T follicular helper cell (primary cell): ENCODE measurements at places on chromosomes 3 and 15.

DNA sequence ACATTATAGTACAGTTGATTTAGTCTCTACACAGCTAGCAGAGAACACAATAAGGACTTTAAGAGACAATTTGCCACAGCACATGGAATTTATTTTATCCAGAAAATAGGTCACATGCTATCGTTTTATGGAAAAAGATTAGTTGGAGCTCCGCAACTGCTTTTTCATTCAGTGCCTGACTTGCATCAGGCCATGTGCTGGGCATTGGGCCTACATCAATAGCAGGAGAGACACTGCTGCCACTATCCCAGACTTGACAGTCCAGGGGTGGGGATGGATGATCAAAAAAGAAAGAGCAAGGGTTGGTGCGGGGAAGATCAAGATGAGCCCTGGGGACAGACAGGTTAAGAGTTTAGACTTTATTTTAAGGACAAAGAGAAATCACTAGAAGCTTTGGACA lies 75.2 kb upstream of the C3orf80 start:
- no peak for DNase-seq

- no peak for DNase-seq
Measured at GRCh38 chr3:52025453-52025852, 29.8 kb upstream of the RPL29 start.

DNA sequence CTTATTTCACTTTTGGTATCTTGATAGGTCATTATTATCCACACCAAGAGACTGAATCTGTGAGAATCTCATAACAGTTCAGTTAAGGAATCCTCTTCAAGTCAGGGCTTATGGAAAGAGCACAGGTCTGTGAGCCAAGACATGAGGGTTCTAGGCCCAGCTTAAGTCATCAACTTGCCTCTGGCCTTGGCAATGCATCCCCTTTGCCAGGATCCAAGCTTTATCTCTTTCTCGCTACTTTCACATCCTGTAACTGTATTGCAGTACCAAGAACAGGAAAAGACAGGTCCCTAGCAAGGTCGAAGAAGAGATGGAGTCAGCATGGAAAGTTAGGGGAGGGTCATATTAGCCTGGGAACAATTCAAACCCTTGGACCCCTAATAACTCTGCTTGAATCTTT lies 13.5 kb upstream of the APOD start:
- no peak for DNase-seq

DNA sequence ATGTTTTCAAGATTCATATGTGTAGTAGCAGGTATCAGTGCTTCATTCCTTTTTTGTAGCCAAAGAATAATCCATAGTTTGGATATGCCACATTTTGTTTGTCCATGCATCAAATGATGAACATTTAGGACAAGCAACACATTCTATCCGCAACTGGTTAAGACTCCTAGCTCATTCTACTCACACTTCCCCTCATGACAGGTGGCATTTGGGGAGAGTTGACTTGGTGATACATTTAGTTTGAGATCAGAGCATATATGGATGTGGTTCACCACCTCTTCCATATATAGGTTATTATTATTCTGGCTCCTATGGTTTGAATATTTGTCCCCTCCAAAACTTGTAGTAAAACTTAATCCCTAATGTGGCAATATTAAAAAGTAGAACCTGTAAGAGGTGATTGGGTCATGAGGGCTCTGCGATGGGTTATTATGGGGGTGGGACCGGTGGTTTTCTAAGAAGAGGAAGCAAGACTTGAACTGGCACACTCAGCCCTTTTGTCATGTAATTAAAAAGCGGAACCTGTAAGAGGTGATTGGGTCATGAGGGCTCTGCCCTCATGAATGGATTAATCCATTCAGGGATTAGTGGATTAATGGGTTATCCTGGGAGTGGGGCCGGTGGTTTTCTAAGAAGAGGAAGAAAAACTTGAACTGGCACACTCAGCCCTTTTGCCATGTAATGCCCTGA lies 75.3 kb upstream of the HRH1 start:
- no peak for DNase-seq

GRCh38 chr3:111669926-111670630 lies 74.9 kb upstream of the ZBED2 start:
- DNase-seq: no peak

DNA sequence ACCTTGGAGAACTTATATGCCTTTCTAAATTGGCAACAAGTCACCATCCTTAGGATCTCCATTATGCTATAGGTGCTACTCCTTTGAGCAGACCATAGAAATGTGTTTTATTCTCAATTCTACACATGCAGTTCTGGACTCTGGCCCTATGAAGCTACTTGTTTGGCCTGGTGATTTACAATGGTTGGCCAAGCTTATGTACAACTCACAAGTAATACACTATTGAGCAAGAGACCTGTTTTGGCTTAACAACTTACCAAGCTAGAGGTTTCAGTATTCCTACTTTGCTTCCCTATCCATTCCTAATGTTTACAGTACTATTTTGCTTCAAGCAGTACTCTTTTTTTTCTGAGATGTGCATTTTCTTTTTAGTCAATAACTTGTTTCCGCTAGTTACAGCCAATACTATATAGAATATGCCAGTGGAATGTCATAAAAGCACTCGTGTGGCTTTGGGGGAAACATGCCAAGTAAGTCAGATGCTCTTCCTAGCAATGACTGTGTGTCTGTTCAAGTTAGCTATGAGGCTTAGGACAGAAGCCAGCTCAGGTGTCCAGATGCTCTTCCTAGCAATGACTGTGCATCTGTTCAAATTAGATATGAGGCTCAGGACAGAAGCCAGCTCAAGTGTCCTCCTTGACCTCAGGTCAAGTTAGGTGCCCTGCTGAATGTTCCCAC lies 174.9 kb upstream of the SEMA6D start:
- no peak for DNase-seq

DNA sequence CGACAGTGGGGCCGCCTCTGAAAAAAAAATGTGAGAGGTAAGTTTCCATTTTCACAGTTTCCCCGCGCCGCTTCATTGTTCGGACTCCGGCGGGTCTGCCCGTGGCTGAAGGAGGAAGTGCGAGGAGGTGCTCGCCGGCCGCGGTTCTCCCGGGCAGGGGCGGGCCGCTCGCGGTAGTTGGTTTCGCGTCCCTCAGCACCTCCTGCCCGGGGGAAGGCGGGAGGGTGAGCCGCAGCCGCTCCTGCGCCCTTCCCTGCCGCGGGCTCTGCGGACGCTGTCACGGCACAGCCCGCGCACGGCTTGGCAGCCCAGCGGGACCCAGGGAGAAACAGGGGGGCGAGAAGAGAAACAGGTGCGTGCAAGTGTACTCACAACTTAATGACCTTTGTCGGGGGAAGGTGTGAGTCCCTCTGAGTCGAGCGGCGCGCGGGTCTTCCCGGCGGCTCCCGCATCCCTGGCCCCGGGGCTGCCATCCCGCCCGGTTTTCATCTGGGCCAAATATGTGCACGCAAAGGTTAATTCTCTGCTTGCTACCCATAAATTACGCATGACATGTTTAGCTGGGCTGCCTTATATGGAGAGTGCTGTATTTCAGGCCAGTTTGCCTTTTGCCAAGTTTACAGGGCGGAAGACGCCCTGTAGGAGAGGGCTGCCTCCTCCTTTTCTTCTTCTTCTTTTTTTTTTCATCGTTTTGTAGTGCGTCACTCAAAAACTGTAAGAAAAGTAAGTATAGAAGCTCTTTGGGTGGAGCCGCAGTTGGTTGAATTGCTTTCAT lies 514 bp downstream of the MBNL1 start:
- peak; percentile 57 for DNase-seq

DNA sequence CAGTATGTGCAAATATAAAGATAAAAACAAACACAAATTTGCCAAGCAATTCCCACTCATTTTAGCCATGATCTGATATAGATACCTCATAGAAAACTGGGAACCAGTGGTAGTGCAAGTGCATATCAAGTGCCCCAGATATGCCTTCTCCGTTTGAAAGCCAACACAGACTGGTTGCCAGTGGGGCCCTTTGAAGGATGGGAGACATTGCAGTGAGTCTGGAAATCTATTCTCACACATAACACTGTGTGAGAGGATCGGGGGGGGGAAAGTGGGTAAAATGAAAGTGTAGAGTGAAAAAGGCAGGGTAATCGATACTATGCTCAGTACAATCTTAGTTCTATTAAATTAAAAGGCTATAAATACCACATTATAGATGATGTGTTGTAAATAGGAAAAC lies 83.0 kb downstream of the CBLB start:
- no peak for DNase-seq

GRCh38 chr3:195236076-195236798 lies 34.7 kb downstream of the XXYLT1 start:
- DNase-seq: no peak

DNA sequence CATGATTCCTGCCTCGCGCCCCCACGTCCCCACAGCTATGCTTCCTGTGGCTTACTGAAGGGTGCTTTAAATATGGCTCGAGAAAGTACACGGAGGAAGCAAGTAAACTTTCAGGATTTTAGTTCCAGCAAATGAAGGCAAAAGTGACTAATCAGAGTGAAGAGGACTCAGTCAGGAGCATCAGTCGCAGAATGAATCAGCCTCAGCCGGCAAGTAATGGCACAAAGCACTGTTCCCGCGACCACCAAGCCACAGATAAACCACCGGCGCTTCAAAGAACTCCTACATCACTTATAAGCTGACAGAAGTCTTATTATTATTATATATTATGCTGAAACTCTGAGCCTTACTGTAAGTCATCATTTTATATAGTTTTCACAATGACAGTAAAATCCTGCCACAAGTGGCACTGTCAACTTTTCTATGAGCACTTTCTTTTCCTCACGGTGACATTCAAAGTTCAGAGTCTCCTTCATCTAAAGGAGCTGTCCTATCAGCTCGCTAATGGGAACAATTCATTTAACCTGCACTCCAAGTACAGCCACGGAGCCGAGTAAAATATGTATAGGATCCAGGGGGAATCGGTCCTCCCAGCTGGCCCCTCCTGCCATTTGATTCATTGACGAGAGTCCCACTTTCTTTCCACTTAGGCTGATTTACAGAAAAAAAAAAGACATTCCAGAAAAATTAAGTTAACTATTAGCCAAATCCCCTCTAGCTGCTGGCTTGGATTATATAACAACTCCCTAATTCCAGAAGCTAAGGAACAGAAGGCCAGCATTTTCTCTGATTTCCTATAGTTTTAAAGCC lies 217.0 kb upstream of the ICE2 start:
- DNase-seq: peak; percentile 36

DNA sequence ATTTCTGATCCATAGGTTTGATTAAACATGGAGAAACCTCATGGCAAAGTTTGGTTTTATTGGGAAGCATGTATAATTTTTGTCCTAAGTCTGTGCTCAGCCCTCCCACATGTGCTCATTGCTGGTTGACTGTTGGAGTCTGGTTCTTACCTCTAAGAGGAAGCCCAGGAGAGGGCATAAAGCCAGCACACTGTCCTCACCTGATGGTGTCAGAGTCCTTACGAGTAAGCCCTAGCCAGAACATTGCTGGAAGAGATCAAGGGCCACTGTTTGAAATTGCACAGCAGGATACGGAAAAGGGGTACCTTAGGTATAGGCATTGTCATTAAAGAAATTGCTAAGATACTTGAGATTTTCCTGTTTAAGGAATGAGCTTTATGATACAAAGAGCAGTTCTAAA lies 21.3 kb downstream of the MLH1 start:
- no peak for DNase-seq
